Mesenteric fat pad (tissue), 1 donor: ENCODE measurements at places on chromosomes 5 and 9. TPM values are rescaled to one million over a fixed set of nuclear protein-coding genes. Genes with fewer than 3 reads are reported as not detected.

The CEMIP2 gene
- 108 TPM for total RNA-seq

The UBLCP1 gene
- total RNA-seq = 20.6 TPM

The GLIPR2 gene
- 81.7 TPM for total RNA-seq

The GDF9 gene
- not detected for total RNA-seq

The TRIO gene
- total RNA-seq = 145 TPM

The TTC23L gene
- not detected for total RNA-seq

The RACK1 gene
- total RNA-seq = 1,262 TPM

GRCh38 chr5:76425146-76425545, 22.1 kb downstream of the IQGAP2 start:
- DNase-seq = no peak

DNA sequence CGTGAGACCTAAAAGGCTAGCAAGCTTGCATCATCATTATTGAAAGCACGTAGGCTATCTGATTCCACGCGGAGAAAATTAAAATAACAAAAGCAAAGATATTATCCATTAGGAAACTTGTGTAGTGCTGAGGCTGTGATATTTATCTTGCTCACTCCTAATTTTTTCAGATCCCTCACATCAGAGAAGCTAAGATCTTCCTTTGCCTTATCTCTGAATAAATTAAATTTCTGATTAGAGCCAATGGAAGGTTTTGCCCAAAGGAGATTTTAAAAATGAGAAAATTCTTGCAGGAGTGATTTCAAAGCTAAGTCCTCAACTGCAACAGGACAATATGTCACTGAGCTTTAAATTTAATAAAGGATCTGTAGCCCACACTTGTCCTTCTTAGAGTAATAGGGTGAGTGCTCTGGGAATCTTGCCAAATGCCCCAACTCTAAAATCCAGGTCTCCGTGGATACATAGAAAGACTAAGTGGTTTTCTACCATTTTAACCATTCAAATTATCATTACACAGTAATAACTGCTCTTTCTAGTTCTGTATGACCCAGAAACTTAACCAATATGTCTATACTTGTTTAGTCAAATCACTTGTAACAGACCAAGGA, 295.0 kb downstream of the CAAP1 start:
- no peak for DNase-seq

DNA sequence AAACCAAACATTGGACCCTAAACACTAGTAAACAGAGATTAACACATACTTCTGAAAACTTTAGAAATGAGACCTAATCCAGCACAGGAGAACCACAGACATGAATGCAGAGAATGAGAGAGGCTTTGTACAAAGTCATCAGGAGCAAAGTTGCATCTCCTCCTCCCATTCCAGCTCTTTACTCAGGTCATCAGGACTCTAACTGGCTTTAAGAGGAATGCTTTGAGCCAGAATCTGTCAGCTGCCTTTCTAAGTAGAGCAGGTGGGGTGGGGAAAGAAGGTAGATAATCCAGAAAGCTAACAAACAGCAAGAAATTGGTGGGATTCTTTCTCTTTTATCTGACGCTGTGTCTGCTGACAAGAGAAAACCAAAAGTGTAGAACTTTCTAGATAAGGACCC, 582.7 kb upstream of the DMAC1 start:
- no peak for DNase-seq

GRCh38 chr9:136200424-136200823, 4.5 kb downstream of the LHX3 start:
- no peak for DNase-seq

GRCh38 chr5:154868702-154869101, 10.3 kb downstream of the CNOT8 start:
- DNase-seq = no peak

GRCh38 chr9:79709743-79710674, 138.2 kb downstream of the TLE4 start:
- no peak for DNase-seq

DNA sequence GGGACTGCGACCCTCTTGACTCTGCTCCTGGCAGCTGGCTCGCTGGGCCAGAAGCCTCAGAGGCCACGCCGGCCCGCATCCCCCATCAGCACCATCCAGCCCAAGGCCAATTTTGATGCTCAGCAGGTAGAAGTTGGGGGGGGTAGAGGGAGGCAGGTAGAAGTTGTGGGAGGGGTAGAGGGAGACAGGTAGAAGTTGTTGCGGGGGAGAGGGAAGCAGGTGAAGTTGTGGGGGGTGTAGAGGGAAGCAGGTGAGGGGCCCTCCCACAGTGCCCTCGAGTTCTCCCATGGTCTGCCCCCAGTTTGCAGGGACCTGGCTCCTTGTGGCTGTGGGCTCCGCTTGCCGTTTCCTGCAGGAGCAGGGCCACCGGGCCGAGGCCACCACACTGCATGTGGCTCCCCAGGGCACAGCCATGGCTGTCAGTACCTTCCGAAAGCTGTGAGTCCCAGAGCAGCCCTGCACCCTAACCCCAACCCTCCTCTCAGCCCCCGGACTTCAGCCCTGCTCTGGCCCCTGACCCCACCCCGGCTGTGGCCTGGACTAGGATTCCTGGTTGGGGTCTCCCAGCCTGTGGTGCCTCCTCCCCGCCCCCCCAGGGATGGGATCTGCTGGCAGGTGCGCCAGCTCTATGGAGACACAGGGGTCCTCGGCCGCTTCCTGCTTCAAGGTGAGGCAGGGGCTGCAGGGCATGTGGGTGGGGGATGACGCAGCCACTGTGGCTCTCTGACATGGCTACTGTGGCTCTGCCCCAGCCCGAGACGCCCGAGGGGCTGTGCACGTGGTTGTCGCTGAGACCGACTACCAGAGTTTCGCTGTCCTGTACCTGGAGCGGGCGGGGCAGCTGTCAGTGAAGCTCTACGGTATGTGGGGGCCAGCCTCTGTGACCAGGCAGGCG, 537 bp downstream of the C8G start:
- DNase-seq = no peak

DNA sequence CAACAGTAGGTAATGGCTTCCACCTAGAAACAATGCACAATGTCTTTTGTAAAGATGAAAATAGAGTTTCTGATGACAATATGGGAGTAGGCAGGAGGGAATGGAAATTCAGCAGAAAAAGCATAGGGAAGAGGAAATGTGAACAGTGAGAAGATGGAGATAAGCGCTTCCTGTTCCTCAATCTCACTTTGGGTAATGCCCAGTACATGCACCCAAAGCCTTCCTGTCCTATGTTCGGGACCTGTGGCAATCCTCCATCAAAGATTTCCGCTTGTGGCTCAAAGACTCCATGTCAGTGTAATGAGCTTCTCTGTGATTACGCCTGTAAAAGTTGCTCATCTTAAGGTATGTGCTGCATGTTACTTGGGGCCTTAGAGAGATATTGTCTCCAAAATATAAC, 2.7 kb downstream of the UGT3A1 start:
- DNase-seq = no peak

DNA sequence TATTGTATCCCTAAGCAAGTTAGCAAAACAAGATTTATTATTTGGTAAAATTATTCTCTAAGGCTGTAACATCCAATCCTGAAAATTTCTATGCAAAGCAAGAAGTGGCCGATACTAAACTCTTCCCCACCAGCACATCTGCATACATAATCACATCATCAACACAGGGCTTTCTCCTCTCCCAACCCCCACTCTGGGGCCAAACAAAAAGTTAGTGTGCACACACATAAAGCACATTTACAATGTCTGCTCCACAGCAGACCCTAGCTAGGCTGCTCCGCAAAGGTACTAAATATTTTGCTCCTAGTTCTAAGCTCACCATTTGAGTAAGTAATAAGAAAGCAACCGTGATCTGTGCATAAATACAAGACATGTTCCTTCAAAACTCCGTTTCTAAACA, 3.6 kb downstream of the RNF130 start:
- DNase-seq = no peak

- no peak for DNase-seq
Measured at GRCh38 chr5:132083071-132083678, 9.6 kb downstream of the CSF2 start.

GRCh38 chr5:169950333-169950732, 30.0 kb downstream of the INSYN2B start:
- no peak for DNase-seq

- no peak for DNase-seq
Measured at GRCh38 chr5:107294211-107294550, 376.6 kb downstream of the EFNA5 start.

DNA sequence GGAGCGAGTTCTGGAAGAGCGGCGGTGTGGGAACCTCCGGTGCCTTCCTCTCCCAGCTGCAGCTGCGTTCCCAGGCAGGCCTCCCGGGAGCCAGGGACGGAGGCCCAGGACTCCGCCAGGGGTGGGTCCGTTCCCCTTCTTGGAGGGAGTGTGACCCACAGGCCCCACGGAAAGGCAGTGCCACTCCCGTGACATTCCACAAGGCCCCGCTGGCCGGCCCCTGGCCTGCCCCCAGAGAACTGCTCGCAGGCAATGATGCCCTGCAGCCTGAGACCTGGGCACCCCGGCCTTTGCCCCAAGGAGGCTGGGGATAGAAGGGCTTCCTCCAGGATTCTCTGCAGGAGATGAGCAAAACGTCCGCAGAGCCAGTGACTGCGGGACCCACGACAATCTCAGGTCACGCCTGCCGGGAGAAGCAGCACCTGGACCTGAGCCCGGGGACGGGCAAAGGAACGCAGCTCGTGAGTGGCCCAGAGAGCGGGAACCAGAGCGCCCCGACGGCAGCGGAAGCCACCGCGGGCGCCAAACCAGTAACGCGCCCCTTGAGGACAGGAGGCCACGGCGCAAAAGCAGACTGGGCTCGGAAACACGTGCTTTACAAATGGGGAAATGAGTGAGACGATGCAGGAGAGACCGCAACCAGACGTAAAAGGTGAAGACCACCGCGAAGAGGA, 9.3 kb downstream of the OBP2B start:
- DNase-seq = peak; percentile 83

DNA sequence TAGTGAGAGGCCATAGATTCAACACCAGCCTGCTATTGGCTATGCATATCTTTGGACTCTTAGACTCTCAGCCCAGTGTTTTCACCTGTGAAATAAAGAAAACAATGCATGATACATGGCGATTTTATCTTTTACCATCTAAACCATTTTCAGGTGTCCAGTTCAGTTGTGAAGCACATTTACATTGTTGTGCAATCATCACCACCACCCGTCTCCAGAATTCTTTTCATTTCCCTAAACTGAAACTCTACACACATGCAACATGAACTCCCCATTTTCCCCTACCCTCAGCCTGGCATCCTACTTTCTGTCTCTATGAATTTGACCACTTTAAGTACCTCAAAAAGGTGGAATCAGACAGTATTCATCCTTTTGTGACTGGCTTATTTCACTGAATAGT, 420.6 kb downstream of the MED10 start:
- DNase-seq = no peak

- DNase-seq = no peak
Measured at GRCh38 chr9:132187121-132187620, 25.3 kb downstream of the NTNG2 start.

- peak; percentile 74 for DNase-seq
Measured at GRCh38 chr9:92954049-92954861, 6.9 kb downstream of the FGD3 start.
